Activated CD4-positive, alpha-beta T cell treated with anti-CD3 and anti-CD28 coated beads, Interleukin-2, amount 50 U/mL, for 4 hours (primary cell): ENCODE measurements at places on chromosomes 2 and 18.

GRCh38 chr2:7672027-7672684 is 754.9 kb downstream of the RNF144A start:
- peak; percentile 31 for DNase-seq

GRCh38 chr2:11811036-11811654 is 64.7 kb downstream of the LPIN1 start:
- DNase-seq, result no peak

GRCh38 chr2:24045511-24046508 is 1.4 kb downstream of the WDCP start:
- no peak for DNase-seq

DNA sequence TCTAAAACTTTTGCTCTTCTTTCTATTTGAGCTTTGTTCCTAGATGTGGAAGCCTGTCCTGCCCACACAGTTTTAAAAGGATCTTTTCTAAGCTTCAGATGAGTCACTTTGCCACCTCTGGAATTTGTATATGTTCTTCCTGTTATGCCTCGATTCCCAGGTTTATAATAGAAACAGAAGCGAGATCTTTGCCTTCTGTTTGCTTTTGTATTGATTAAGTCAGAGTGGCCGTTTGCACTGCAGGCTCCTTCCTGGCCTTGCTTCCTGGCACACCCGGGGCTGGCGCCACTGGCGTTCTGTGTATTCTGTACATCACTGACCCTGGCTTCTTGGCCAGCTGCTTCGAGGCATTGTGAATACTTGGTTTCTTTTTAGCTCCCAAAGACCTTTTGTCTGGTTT is 91.8 kb downstream of the MTCL1 start:
- no peak for DNase-seq

DNA sequence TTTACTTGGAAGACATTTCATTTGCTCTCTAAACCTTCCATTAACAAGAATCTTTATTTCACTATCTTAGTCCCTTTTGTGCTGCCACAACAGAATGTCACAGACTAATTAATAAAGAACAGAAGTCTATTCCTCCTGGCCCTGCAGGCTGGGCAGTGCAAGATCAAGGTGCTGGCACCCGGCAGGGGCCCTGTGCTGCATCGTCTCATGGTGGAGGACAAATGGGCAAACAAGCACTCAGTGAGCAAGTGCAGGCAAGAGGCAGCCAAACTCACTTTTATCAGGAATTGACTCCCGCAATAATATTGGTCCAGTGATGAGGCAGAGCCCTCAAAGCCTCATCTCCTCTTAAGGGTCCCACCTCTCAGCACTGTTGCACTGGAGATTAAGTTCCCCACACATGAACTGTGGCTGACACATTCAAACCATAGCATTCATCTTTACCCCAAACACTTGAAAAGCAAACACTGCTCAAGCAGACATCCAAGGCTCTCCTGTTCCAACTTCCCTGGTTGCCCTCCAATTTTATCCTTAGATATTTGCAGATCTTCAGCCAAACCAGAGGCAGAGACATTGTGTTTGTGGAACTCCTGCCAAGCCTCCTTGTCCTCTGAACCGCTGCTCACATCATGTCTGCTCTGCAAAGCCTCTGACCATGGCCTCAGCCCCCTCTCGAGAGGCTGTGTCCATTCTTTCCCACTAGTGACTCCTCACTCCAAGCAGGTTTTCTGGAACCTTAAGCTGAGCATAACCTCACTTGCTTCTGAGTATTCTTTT is 404.4 kb upstream of the SOX11 start:
- DNase-seq, result no peak

GRCh38 chr2:161085149-161085548 is 75.1 kb upstream of the TANK start:
- DNase-seq, result no peak

GRCh38 chr2:239926587-239927232 is 98.4 kb downstream of the NDUFA10 start:
- DNase-seq, result no peak

DNA sequence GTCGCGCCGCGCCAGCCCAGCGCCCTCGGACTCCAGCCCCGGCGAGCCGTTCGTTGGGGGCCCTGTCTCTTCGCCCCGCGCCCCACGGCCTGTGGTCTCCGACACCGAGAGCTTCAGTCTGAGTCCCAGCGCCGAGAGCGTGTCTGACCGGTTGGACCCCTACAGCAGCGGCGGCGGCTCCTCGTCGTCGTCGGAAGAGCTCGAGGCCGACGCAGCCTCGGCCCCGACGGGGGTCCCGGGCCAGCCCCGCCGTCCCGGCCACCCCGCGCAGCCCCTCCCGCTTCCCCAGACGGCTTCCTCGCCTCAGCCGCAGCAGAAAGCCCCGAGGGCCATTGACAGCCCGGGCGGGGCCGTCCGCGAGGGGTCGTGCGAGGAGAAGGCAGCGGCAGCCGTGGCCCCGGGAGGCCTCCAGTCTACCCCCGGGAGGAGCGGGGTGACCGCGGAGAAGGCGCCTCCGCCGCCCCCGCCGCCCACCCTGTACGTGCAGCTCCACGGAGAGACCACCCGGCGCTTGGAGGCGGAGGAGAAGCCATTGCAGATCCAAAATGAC is 1.4 kb downstream of the PHLPP1 start:
- peak; percentile 34 for DNase-seq

DNA sequence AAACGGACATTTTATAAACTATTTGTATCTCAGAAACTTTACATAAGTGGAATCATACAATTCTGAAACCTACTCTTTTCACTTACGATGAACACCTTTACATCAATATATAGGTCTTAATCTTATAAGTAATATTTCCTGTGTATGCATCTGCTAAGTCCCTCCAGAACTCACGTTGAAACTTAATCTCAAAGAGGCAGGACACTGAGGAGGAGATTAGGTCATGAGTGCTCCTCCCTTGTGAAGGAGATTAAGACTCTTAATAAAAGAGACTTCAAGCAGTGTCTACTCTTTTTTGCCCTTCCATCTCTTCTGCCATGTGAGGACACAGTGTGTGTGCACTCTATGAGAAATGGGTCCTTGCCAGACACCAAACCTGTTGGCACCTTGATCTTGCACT is 94.7 kb upstream of the CDKL4 start:
- no peak for DNase-seq

GRCh38 chr18:35076135-35076924 is 35.1 kb downstream of the MAPRE2 start:
- no peak for DNase-seq

GRCh38 chr2:196618661-196619060 is 20.9 kb upstream of the CCDC150 start:
- no peak for DNase-seq

DNA sequence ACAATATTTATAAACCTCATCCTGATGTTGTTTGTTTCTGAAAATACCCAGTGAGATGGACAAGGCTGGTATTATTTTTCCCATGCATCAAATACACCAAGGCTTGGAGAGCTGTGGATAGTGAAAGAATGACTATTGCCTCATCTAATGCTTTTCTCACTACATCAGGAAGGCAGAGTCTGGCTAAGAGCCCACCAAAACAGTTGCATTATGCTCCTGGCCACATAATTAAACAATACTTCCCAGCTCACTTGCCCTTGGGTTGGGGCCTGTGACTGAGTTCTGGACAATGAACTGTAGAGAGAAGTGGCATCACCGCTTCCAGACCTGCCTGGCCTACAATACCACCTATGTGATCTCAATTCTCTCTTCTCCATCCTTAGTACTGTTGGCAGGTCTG is 46.4 kb upstream of the REEP1 start:
- DNase-seq, result no peak

DNA sequence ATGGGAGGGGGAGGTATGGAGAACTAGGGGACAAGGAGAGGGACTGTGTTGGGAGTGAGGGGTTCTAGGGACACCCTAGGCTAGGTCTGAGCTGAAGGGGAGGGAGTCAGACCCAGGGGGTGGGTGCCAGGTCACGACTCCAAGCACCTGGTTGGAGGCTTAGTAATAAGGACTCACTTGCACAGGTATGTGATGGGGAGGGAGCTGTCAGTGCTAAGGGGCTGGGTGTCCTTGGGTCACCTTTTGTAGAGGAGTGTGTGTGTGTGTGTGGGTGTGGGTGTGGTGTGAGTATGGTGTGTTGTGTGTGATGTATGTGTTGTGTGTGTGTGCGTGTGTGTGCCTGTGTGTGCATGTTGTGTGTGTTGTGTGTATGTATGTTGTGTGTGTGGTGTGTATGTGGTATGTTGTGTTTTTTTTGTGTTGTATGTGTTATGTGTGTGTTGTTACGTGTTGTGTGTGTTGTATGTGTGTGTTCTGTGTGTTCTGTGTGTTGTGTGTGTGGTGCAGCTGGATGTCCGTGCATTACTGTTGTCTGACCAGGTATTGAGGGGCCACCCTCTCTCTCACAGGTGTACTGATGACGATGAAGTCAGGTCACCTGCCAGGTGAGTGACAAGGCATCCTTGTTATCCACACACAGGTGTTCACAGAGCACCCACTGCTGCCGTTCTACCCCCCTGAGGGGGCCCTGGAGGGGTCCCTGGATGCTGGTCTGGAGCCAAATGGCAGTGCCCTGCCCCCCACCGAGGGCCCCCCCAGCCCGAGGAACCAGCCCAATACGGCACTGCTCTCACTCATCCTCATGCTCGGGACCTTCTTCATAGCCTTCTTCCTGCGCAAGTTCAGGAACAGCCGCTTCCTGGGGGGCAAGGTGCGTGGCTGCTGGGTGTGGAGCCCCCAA is 9.8 kb downstream of the SLC4A3 start:
- DNase-seq, result no peak

GRCh38 chr2:79004680-79005079 is 20.8 kb upstream of the REG3G start:
- DNase-seq, result no peak

DNA sequence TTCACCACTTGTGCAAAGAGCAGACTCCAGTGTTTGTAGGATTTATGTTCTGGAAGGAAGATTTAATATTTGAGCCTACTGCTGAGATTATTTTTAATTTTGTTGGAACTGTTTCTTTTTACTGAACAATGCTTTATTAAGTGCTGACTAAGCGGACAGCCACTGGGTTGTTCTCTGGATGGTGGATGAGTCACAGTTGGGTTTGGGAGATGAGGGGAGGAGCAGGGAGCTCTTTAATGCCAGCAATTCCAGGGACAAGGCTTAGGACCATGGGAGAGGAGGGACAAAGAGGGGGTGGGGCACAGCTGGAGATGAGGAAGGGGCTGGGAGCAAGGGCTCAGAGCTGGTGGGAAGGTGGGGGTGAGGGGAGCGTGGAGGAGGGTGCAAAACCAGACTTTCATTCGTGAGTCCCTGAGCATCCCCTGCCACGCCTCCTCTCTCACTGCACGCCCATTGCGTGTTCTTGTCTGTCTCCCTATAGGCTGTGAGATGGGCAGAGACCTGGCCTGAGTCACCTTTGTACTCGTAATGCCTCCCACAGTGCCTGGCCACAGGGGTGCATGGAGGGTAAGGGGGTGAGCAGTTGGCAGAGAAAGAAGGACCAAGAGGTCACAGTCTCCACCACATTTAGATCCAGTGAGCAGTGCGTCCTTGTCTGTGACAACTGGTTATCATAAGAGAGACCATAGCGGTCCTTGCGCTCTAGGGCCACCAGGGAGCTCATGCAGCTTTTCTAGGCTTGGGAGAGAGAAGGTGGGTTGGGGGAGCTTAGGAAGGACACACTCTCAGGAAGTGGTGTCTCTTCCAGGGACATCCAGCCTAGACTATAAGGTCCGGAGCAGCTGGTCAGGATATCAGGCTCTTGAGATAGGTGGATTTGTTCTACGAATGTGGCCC is 18.4 kb downstream of the SLC4A3 start:
- no peak for DNase-seq

DNA sequence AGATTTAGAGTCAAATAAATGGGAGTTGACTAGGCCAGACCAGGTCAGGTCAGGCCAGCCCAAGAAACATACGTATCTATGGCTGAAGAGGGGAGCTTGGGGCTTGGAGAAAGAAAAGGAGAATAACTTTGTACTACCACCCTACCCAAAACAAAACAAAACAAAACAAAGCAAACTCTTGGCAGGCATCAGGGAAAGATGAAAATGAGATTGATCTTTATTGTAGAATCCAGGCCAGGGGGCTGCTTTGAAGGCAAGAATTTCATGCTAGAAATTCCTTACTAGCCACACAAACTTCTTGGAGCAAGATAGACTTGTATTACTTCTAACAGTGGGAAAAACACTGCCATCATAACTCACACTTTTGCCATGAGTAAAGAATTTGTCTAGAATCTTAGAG is 26.2 kb downstream of the QPCT start:
- DNase-seq, result no peak

GRCh38 chr2:37468170-37468569 is 123.7 kb downstream of the QPCT start:
- DNase-seq, result no peak

DNA sequence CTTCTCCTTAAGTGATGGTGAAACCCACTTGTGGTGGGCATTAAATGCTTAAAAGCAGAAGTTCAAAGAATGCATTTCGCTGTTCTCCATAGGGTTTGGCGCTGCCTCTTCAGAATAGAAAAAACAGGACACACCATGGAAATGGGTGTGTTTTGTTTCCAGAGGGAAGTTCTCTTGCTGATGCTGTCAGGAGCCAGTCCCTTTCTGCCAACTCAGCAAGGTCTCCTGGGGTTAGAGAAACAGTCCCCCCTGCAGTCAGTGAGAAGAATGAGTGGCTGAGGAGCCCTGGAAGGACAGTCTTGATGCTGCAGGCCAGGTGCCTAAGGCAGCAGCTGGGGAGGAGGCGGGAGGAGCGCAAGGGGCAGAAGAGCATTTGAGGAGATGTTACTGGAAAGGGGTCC is 37.8 kb upstream of the ASAP2 start:
- no peak for DNase-seq

DNA sequence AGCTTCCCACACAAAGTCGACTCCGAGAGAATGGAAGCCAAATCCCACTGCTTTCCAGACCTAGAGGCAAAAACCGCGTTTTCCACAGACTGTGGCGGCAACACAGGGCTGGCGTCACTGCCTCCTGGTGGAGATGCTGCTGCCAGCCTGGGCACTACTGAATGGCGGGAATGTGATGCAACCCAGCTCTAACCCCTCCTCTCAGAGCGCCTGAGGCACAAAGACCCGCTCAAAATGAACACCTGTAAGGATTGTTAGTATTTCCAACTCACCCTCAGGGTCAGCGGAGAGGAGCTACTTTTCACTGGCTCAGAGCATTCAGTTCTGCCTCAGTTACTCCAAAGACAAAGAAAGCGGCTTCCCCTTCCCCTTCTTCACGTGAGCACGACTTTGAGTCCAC is 548.0 kb upstream of the SALL3 start:
- DNase-seq, result no peak

- DNase-seq, result no peak
Observed at GRCh38 chr2:68789603-68790002, 55.0 kb downstream of the ARHGAP25 start.

DNA sequence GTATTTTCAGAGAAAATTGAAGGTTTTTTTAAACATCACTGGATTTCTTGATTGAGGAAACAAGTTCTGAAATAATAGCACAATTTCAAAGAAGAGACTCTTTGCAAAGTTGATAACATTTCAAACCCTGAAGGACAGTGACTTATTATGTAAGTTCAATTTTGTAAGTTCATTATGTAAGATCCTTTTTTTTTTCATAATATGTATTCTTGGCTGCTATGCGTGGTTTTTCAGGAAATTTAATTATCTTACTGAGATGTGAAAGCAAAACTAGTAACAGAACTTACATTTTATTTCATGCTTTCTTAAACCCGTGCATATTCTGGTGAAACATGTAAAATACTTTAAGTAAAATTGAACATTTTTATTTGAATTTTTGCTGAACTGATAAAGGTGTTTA is 65.4 kb downstream of the RIF1 start:
- no peak for DNase-seq

- DNase-seq, result no peak
Observed at GRCh38 chr2:85748985-85749875, 4.6 kb upstream of the ATOH8 start.
